ENCODE measurements at places on chromosomes 6 and 20.

DNA sequence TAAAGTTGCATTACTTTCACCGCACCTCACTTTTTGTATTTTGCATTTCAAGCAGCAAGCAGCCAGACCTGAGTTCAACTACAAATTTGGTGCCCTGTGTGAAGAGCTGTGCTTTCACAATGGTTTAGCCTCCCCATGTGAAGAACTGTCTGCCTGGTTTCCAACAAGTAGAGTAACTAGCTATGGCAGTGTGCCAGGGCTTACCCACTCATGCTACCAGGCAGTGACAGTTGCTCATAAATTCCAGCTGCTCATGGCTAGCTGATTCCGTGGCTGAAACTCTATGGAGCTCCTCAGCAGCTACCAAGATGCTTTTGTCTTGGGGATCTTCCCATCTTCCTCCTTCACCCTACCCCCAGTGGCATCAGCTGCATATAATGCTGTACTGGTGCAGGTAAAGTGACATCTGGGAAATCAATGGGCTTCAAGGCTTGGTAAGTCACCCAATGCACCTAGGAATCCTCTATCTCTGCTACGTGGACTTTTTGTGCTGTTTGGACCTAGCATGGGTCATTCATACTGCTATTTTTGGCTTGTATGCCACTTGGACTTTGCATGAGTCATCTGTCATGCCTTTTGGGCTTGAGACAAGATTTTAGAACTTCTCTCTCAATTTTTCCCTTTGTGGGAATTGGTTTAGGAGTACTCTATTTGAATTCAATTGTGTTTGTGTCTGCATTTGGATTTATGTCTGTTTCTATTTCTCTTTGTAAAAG, 176.5 kb upstream of the GJE1 start:
- DNase-seq: no peak

GRCh38 chr6:138594758-138595140, 95.5 kb upstream of the NHSL1 start:
- DNase-seq: no peak

- DNase-seq: no peak
These were observed 25.4 kb downstream of the CDYL start for GRCh38 chr6:4801491-4802110.

- no peak for DNase-seq
These were observed 6.3 kb upstream of the LYRM2 start for GRCh38 chr6:89644864-89645263.

DNA sequence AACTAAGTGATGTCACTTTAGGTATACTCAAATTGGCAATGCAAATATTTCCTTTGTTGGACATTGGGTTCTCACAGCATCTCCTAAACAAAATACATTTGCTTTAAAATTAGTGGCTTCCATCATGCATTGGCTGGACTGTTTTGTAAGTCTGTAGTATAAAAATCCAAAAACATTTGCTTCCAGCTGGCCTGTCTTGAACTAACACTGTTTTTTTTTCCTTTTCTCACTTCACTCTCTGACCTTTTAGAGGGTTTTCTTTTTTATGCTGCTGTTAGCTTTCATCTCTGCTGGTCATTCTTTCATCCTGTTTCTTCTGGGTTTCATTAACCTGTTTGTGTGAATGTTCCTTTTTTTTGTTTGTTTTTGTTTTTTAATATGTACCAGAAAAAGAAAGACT, 121.7 kb upstream of the MLIP start:
- DNase-seq: no peak

- no peak for DNase-seq
These were observed 263.8 kb downstream of the C6orf118 start for GRCh38 chr6:165045631-165046030.

DNA sequence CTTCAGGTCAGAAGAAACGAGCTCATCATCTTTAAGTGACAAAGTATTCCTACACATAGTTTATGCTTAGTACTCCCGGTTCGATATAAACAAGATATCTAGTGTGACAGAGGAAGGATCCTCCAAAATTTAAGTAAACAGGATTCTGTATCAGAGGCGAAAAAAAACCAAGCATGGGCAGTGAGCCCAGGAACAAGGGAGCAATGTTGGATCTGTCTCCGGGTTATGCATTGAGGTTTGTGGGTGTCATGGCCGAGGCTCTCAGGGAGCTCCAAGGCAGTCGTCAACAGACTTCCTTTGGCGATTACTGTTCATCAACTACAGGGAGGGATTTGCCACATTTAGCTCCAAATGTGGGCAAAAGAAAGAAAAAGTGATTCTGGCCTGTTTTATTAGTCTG, 319.5 kb downstream of the CBLN4 start:
- DNase-seq: no peak

- DNase-seq: no peak
These were observed 622.6 kb upstream of the SLC35B3 start for GRCh38 chr6:9057937-9058336.

DNA sequence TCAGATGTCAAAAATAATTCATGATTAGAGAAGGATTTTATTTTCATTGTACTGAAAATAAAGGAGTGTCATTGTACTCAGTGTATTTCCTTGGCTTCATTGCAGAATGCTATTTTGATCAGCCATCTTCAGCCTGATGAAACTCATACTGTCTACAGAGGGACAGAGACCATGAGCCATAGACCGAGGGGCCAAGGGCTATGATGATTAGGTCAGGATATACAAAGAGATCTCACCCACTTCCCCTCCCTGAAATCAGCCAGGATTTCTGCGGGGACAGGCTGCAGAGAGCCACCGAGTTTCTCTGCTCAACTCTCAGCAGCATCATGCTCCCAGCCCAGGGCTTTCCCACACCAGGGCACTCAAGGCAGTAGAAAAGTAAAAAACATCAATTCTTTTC, 47.0 kb downstream of the ALDH8A1 start:
- DNase-seq: no peak

DNA sequence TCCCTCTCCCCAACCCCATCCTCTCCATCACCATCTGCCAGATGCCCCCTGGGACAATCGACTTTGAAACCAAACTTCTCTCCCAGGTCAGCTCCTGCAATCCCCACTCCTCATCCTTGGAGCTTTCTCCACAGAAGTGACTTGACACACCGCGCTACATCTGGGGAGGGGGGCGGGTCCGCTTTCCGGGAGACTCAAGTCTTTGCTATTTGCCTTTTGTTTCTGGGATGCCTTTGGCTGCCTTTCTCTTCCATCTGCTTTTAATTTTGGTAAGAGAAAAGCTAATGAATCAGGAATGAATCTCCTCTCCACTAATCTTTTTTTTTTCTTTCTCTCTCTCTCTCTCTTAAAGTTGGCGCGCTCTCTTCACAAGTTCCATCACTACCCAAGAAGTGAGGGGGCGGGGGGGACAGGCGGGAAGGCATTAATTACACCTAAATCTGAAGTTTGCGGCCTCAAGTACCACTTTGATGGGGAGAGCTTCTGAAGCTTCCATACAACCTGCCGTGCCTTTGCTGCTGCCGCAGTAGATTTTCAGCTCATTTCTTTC, 664 bp upstream of the TPBG start:
- DNase-seq: no peak

DNA sequence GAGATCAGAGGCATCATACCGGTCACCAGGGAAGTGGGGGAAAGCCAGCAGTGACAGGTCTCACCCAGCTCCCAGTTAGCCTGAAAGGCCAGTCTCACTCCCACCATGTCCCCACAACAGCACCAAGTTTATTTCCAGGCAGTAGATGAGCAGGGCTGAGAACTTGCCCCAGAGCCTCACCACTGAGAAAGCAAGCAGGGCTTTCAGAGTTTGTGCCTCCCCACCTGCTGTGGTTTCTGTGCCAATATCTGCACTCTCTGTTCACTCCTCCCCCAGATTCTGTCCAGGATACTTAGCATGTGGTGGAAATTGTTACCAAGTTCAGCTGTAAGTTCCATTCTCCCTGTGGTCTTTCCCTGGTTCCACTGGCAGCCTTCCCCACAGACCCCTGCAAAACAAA, 255.0 kb upstream of the HTR1E start:
- DNase-seq: no peak

- DNase-seq: no peak
These were observed 18.7 kb downstream of the GLO1 start for GRCh38 chr6:38684237-38684636.

DNA sequence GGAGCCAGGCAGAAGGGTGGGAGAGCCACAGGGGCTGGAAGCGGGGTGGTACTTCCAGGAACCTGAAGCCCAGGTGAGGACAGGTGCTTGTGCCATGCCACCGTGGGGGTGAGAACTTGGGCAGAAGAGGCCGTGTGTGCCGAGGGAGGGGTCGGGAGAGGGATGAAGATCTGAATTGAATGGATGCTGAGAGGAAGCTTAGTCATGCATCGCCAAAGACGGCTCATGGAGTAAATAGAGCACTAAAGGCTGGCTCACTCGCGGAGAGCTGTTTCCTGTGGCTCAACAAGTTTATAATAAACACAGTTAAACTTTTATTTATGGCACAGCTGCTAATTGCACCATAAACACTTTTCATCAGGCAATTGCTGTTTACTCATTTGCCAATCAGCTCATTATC, 21.7 kb upstream of the MYT1 start:
- peak; percentile 79 for DNase-seq

DNA sequence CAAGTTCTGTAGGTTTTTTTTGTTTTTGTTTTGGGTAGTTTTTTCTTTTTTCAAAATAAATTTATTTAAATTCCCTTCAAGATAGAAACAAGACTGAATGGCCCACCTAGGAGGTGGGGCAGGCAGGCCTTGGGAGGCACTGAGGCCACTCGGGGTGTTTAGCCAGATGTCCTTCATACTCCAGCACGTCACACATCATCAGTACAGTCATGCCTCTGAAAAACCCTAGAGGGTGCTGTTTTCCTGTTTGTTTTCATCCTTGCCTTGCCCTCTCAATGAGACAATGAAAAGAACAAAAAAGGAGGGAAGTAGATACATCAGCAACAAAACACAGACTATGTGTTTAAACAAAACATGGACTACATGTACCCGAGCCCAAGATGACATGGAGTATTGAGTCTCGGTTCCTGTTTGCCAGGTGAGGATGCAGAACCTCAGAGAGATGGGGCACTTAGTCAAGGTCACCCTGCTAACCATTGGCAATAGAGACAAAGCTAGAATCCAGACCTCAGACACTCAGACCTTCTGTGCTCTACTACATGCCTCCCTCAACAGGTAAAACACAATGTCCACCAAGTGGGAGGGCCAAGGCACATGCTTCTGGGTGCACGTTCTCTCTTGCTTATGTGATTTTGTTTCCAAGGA, 26.8 kb upstream of the CLIC5 start:
- peak; percentile 77 for DNase-seq

DNA sequence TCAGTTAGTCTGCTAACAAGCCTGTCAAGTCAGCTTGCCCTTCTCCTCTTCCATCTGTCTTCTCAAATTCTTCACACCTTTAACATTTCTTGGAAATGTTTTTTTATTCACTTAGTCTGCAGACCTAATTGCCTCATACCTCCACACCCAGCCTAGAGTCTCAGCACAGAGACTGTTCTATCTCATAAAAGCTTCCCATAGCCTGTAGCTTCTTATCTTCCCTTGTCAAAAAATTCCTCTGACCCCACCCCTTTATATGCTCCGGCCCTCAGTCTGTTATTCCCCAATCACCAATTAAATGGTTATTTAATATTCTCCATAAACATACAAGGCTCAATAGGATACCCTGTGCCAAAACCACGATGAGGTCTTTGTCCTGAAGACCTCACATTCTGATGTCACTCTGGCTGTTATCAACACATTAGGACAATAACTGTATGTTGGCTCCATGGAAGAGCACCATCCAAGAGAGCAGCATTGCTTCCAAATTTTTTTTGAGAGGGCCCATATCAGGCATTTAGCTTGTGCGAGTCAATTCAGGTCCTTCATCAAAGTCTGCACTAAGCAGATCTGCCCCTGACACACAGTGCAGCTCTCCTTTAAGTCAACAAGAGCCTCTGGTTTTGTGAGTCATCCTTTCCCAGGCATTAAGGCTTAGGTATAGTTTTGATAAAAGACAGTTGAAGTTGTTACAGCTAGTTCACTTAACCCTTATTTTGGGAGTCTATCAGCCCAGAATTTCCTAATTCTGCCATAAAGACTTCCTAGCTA, 83.2 kb upstream of the TBX18 start:
- DNase-seq: no peak

GRCh38 chr20:48923149-48923718, 1.7 kb downstream of the ARFGEF2 start:
- no peak for DNase-seq

DNA sequence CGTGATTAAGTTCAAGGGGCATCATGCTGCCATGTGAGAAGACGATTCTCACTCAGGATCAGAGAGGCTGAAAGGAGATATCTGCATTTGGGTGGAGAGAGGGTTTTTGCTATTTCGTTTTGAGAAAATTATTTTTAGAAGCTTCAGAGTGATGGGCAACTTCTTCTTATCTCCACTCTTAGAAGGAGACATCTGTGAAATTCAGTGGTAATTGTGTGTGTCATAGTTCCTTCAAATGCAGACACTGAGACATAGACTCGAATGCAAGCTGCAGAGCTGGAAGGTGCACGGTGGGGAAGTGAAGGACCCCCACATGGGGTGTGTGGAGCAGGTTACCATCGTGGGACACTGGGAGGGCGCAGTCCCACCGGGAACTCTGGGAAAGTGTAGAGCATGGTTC, 116.8 kb downstream of the PRND start:
- no peak for DNase-seq

DNA sequence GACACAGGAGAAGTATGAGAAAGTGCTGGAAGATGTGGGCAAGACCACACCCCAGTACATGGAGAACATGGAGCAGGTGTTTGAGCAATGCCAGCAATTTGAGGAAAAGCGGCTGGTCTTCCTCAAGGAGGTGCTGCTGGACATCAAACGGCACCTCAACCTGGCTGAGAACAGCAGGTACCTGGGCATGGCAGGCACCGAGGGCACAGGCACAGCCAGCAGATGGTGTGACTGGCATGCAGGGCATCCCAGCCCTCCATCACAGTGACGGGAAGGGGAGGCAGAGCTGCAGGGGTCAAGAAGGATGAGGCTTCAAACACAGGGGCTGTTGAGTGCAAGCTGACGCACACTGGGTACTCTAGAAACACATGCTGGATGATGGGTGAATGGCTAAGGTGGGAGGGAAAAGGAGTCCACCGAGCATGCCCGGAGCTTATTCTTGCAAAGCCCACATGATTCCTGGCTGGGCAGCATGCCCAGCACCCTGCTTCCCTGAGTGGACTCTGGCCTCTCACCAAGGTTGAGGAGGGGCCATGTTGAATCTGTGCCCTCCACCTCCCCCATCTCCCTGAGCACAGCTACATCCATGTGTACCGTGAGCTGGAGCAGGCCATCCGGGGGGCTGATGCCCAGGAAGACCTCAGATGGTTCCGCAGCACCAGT, 26.3 kb downstream of the SPDEF start:
- no peak for DNase-seq

DNA sequence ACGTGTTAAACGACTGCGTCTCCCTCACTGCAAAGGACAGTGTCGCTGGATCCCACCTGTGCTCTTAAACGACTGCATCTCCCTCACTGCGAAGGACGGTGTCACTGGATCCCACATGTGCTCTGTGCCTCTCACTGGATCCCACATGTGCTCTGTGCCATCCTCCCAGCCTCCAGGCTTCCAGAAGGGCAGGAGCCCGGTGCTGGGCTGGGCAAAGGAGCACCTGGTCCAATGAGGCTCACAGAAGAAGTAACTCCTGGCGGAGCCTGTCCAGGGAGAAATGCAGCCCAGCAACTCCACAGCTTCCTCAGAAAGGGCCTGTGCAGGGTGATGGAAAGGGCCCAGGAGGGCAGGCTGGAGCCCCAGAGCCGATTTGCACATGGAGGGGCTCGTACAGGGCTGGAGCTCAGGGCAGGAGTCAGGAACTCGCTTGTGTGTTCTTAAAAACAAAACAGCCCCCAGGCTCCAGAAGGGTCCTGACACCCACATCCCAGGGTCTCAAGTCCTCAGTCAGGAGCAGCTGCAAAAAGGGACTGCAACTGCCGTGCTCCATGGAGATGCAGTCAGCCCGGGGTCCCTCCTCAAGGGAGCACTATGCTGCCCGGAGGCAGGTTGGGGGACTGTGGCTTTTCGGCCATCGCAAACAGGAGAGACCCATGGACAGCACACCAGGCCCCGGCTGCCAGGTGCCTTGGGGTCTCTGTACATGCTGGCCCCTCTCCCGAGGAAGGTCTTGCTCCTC, 52.7 kb downstream of the DLL1 start:
- DNase-seq: no peak
